ENCODE measurements at places on chromosomes 16 and 17.

DNA sequence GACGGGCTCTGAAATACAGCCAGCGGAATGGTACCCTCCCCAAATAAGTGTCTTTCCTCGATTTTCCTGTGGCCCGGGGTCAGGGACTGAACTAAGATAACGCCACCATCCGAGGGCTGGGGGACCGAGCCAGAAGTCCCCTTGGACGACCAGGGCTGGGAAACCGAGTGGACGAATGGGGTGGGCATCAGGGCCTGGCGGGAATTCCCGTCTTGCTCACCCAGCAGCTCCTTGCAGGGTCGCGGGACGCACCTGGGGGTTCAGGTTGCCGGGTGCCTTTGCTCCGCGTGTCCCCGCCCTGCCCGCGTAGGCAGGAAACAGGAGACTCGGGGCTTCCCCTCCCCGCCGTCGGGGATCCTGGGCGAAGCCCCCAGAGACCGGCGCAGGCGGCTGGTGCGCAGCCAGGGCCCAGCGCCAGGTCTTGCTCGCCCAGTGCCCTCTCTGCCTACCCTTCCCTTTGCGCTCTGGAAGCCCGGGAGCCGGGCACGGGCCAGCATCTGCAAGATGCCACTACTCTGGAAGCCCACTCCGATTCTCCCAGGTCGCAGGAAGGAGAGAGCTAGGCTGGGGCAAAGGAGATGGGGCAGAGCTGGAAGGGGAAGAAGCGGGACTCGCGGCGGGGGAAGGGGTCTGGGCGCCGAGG, 665 bp upstream of the GRIN2C start:
- no peak for DNase-seq

DNA sequence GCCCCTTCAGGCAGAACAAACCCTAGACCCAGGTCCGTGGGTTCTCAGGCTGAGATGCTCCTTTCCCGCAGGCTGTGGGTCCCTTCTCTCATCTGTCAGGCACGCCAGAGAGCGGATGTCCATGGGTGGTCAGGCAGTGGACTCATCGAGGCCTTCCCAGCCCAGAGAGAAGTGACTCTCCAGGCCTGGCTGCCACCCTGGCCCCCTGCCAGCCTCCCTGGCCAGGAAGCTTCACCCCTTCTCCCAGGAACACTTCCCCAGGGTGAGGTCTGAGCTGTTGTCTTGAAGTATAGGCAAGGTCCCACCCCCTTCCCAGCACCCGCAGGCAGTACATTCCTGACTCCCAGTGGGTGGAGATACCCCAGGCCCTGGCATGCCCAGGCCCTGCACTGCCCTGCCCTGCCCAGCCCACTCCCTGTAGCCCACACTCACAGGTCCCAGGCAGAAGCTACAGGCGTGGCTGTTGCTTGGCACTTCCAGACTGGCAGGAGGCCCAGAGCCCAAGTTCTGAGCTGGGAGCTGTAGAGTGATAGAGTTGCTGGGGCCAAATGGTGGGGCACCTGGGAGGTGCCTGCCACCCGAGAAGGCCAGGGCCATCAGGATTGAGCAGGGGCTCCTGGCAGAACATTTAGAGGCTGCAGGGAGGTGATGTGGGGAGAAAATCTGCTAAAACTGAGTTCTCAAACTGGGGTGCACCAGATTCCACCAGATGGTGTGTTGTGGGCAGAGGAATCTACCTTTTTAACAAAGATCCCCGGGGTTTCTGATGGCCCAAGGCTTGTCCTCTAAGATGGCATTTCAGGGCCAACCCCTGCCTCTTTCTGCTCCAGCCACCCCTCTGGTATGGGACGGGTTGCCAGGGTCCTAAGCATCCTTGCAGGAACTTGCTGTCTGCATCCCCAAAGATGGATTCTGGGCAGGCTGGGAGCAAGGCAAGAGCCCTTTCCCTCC, 6.7 kb downstream of the ITGA3 start:
- no peak for DNase-seq

DNA sequence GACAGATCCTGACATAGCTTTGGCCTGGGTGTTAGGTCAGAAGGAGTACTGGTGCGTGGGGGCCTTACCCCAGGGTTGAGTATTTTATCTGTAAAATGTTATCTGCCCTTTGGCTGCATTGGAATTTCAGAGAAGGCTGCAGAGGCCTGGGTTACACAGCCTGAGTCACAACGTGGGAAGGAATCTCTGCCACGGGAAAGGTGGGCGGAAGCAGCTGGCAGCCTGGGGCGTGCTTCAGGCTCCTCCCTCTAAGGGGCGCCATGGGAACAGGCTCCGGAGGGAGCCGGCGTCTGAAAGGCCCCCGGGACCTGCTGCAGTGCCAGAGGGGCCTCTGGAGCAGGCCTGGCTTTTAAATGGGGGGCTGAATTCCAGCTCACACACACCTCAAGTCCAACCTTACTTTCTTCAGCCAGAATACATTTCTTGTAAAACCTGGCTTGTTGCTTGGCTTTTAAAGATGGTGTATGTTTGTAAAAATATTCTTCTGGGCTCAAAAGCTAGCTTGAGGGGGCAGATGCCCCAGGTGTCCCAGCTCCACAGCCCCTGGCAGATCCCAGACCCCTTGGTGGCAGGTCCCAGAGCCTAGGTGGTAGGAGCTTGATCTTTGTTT, 142.2 kb downstream of the RAB11FIP4 start:
- DNase-seq, result peak; percentile 41

DNA sequence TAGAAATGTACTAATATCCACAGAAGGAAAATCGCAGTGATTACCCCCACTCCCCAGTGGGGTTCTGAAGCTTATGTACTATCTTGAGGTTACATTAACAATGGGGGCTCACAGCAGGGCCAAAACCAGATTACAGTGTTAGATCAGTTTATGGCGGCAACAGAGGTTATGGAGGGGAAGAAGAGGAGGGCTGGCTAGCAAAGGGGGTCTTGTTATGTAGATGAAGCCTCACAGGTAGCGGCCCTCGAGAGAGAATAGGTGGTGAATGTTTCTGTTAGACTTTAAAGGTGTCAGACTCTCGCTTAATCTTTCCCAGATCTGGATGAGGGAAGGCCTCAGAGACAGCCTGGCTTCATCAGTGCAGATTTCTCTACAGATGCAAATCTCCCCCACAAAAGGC, 22.2 kb downstream of the RNF112 start:
- no peak for DNase-seq

- DNase-seq, result no peak
These were observed 886.5 kb upstream of the SOX9 start for GRCh38 chr17:71234349-71234748.

Data from stimulated activated CD4-positive, alpha-beta T cell treated with anti-CD3 and anti-CD28 coated beads, Interleukin-4, amount 100 ng/mL, for 1 hour (primary cell).